ENCODE measurements at places on chromosomes 7 and 10.

DNA sequence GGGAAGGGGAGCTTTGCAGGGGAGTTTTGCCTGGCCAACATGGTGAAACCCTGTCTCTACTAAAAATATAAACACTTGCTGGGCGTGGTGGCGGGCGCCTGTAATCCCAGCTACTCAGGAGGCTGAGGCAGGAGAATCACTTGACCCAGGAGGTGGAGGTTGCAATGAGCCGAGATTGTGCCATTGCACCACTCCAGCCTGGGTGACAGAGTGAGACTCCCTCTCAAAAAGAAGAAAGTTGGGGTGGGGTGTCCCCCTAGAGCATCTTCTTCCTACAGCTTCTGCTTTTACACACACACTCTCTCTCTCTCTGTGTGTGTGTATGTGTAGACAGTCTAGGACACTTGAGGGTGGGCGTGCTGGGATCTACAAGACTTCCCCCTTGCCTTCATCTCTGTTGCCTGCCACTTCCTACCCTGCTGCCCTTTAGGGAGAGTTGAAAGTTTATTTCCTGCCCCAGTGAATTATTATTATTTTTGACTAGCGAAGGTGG lies 21.7 kb downstream of the PLAU start:
- no peak for DNase-seq

DNA sequence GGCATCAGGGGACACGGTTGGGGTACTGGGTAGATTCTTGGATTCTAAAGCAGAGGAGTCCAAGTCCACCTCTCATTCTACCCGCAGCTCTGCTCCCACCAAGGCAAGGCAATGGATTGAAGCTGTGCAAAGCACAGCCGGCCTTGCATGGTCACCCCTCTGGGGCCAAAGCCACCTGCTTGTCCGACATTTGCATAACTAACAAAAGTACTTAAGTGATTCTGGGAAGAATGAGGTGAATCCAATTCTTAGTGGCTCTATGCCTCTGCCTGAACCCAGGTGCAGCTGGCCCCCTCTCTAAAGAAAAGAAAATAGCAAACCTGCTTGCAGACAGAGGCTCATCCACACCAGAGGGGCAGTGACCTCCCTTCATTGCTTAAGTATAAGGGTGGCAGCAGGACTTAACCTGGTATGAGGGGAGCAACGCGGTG lies 10.7 kb upstream of the COBL start:
- no peak for DNase-seq

DNA sequence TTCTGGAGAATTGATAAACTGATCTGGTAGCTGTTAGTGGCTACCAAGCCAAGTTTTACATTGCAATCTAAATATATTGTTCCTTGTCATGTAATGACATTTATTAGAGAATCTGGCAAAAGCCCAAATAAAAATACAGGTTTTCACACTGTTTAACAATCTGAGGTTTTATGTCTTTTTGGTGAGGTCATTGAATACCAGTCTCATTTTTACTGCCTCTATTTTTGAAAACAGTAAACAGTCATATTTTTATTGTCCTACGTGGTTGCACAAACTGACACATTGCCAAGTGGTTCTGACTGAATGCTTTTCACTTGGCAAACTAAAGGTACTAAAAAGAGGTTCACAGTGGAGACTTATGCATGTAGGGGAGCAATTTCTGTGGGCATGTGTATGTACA lies 157.5 kb downstream of the PRKG1 start:
- DNase-seq: no peak

GRCh38 chr7:79180533-79180932 lies 272.9 kb downstream of the MAGI2 start:
- no peak for DNase-seq
